Activated CD4-positive, alpha-beta T cell treated with anti-CD3 and anti-CD28 coated beads for 48 hours (primary cell): ENCODE measurements at places on chromosomes 4 and X.

DNA sequence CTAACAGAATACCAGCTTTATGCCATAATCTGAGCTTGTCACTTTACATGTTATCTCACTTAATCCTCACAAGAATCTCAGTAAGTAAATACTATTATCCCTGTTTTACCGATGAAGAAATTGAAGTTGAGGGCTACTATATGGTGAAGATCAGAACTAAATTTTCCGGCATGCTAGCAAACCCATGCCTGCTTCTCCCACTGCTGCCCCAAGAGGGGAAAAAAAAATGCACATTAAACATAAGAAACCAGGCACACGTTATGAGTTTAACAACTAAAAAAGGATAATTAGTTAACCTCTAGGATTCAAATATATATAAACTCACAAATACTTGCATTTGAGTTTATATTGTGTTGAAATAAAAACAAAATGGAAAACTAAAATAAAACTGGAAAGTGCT is 10.8 kb downstream of the SLC10A7 start:
- no peak for DNase-seq

- DNase-seq = no peak
Observed at GRCh38 chr4:119906277-119906676, 160.4 kb downstream of the MAD2L1 start.

GRCh38 chrX:137999552-137999951 is 433.6 kb downstream of the ZIC3 start:
- DNase-seq = no peak

DNA sequence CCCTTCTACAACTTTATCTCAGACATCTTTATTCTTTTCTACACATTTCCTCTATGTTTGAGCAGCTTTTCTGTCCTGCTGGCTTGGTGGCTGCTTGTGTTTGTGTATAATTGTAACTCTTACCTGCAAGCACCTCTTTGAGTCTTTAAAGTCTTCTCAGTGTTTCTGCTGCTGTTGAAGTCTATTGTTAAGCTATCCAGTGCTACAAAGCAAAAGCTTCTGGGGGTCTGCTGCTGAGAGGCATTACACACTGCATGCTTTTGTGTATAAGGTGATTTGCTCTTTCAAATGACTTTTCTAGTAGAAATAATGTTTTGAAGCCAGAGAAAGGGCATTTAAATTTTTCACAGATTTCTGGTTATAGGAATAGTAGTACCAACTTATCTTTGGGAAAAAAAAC is 241.8 kb downstream of the DTHD1 start:
- DNase-seq = no peak

DNA sequence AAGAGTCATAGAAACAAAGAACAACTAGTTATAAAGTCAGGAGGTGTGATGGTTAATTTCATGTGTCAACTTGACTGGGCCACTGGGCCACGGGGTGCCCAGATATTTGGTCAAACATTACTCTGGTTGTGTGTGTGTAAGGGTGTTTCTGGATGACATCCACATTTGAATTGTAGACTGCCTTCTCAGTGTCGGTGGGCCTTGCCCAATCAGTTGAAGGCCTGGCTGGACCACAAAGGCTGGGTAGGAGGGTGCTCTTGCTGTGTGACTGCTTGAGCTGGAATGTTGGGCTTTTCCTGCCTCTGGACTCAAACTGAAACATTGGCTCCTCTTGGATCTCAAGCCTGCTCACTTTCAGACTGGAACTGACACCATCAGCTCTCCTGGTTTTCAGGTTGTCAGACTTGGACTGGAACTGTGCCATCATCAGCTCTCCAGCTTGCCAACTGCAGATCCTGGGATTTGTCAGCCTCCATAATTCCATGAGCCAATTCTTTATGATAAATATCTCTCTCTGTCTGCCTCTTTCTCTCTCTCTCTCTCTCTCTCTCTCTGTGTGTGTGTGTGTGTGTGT is 41.4 kb downstream of the CLDN34 start:
- DNase-seq = no peak

- DNase-seq = no peak
Observed at GRCh38 chr4:65383589-65384305, 286.5 kb downstream of the EPHA5 start.

- no peak for DNase-seq
Observed at GRCh38 chr4:116668190-116668589, 417.2 kb downstream of the TRAM1L1 start.

GRCh38 chr4:17317526-17317925 is 194.4 kb downstream of the QDPR start:
- no peak for DNase-seq

- no peak for DNase-seq
Observed at GRCh38 chrX:14356401-14356800, 172.9 kb upstream of the GLRA2 start.

- no peak for DNase-seq
Observed at GRCh38 chrX:25049357-25049756, 33.6 kb upstream of the ARX start.

- DNase-seq = peak; percentile 22
Observed at GRCh38 chr4:54229631-54230483, 764 bp downstream of the PDGFRA start.

GRCh38 chr4:138188406-138189084 is 53.6 kb downstream of the SLC7A11 start:
- DNase-seq = no peak

- DNase-seq = no peak
Observed at GRCh38 chr4:135934026-135934425, 1598.3 kb downstream of the PCDH18 start.

GRCh38 chrX:42519666-42520231 is 258.2 kb downstream of the PPP1R2C start:
- no peak for DNase-seq

GRCh38 chr4:56386091-56386490 is 1.2 kb downstream of the AASDH start:
- DNase-seq = no peak

DNA sequence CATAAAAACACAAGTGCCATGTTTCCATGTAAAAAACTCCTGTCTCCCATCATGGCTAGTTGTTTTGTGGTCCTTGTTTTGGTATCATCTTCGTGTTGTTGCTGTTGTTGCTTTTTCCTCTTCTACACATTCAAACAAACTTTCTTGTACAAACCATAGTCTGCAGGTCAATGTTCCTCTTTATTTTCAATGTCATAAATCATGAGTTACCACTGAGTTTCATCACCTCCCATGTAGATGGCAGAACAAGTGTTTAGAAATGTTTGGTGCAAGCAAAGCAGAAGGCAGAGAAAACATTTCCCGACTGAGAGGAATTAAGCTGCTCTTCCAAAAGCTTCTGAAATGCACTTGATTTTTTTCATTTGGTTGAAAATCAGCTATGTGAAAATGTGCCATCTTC is 166.0 kb downstream of the ANTXR2 start:
- DNase-seq = no peak

DNA sequence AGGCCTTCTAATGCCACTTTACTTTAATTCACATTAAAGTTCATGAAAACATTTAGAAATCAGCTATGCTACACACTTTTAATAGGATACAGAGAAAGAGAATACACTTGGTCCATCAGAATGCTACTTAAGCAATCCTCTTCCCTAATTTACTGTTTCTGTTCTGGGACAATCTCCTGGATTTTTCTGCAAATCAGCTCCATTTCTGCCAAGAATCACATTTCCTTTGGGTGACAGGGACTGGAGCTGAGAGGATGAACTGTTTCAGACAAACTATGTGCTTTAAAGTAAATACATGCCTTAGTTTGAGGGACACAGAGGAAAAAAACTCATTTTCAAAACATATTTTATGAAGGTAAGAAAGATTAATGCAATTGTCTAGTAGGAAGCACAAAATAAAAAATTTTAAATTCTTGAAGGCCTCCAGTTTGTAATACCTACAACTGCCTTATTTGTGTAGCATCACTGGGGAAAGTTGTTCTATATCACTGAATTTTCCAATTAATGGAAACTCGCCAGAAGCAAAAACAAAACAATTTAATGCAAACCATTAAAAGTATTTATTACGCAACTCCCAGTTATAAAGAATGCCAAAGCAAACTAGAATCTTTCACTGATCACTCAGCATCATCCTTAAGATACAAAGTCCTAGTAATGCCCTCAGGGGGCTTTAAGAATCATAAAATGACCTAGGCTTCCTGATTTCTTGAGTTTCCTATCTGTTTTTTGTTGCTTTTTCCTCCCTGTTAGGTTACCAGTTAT is 36.3 kb downstream of the BCLAF3 start:
- DNase-seq = no peak

DNA sequence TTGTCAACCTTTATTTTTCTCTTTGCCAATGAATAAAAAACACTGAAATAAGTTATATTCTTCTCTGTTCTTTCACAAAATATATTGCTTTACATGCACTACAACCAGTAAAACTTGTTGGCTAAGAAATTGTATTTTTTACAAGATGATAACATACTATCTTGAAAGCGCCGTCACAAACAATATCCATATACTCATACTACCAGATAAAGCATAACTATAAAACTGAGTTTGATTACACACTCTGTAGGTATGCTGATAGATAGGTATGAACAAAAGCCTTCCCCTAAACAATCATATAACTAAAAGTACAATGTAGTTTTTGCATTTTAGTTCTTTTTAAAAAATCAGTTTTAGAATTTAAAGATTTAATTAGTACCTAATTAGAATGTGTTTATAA is 13.6 kb upstream of the BMP2K start:
- DNase-seq = no peak

GRCh38 chr4:110163327-110164069 is 34.9 kb downstream of the ELOVL6 start:
- DNase-seq = no peak

DNA sequence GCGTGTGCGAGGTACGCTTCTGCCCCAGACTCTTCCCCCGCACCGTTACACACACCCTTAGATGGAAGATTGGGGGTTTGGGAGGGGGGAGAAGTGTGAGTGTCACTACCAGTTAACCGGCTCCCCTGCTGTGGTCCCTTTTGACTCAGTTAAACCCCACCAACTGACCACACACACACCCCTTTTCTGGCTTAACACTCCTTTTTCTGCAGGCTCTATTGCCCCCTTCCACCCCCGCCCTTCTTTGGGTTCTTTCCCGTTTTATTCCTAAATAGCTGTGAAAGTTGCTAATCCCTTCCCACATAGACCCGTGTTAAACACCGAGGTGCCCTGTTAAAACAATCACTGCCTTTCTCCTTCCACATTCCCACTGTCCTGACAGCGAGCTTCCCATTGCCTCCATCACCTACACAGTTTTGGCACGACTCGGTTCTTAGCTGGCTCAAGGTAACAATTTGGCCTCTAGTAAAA is 3.7 kb upstream of the NR3C2 start:
- no peak for DNase-seq

- DNase-seq = no peak
Observed at GRCh38 chr4:178086320-178086719, 644.1 kb upstream of the AGA start.

GRCh38 chr4:10385994-10386394 is 71.2 kb downstream of the ZNF518B start:
- no peak for DNase-seq

- no peak for DNase-seq
Observed at GRCh38 chr4:138967313-138967712, 48.3 kb upstream of the NOCT start.

GRCh38 chrX:101028562-101028961 is 23.3 kb downstream of the TRMT2B start:
- no peak for DNase-seq

DNA sequence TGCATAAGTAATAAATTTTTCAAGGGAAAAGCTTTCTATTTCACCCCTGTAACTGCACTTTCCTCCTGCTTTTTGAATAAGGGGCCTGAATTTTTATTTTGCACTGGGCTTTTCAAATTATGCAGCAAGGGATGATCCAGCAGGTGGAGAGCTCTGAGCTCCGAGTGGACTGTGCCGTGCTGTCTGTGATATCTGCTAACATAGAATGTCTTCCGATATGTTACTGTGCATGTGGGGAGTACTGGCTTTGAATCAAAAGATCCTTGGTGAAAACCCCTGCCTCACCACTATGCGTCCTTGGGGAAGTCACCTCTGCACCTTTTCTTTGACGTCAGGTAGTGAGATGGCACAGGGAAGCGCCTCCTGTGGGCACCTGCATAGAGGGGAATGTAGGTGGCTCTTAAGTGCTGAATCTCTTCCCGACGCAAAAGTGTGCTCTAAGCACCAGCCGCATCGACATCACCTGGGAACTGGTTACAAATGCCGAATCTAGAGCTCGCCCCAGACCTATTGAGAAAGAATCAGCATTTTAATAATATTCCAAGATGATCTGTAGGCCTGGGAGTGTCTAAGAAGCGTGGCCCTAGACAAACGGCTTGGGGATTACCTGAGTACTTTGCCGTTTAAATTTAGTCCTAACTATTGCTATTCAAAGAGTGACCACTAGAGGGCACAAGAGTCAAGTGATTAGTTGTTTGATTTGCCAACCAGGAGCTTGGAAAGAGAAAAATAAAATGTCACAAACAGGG is 19.2 kb upstream of the WFS1 start:
- DNase-seq = no peak

DNA sequence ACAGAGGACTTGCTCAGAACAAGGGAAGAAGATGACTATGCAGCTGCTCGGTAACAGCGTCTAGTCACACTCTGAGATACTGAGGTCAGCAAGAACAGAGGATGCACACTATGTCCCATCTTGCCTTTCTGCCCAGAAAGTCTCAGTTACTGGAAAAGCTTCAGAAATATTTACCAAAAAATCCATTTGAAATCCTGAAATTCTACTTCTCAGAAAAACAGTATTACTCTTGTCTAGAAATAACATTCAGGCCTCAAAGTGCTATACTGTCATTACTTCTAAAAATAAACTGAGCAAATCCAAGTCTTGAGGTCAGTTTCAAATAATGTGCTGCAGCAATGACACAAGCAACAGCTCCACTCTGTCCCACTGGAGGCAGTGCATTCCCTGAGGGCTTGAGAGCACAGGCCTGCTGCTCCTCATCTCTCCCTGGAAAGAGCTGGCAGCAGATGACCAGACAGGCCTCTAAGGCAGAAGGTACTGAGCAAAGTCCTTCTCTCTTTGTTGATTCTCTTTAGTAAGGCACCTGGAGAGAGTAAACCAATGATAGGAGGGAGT is 76.9 kb downstream of the CAMK2D start:
- DNase-seq = peak; percentile 49

- no peak for DNase-seq
Observed at GRCh38 chr4:165668694-165669093, 204.3 kb upstream of the TLL1 start.

DNA sequence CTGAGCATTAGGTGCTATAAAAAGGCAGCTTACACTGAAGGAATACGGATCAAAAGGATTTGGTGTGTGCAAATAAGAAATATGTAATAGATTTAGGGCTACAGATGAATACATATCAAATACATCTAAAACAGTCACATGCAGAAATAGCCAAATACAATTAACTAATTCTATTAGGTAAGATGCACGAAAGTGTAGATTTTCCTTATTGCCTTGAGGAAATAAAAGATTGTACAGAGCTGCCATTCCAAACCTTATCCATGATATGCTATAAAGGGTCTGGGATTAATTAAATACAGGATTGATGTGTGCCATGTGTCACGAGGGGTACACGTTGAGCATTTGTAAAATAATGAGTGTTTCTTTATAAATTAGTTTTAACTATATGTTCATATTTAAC is 107.0 kb upstream of the ELOVL6 start:
- DNase-seq = no peak

DNA sequence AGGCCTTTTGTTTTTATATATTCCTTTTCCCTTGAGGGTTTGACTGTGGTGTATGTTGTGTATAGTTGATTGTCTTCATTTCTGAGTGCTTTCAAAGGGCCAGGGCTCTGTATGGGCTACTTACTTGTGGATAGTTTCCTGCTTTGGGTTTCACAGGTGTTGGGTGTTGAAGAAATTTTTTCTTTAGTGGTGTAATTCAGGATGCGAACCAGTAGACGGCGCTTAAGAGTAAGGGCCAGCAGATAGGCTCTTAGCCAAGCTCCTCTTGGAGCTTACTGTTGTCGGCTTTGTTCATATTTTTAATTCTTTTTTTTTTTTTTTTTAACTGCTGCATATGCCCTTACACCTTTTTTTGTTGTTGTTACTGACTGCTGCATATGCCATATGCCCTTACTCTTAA is 276.3 kb upstream of the GALNT7 start:
- DNase-seq = no peak
